ENCODE measurements at places on chromosomes 3 and 15. TPM values are rescaled to one million over a fixed set of nuclear protein-coding genes. Genes with fewer than 3 reads are reported as not detected.

DNA sequence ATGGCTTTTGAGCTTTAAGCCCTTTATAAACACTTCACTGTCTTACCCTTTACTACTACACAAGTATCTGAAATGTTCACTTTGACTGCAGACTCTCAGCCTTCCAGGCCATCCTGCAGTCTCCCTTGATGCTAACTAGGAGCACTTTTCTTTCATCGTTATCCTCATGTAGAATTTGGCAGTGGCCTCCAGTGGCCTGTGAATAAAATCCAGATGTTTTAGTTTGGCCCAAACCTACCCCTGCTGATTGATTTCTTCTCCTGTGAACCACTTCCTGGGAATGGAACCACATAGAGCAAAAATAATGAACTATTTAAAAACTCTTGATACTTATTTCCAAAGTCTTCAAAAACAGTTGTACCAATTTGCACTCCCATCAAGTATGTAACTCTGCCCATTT lies 271.9 kb downstream of the FEZF2 start:
- no peak for DNase-seq

RETNLB gene
- not detected for polyA plus RNA-seq

DNA sequence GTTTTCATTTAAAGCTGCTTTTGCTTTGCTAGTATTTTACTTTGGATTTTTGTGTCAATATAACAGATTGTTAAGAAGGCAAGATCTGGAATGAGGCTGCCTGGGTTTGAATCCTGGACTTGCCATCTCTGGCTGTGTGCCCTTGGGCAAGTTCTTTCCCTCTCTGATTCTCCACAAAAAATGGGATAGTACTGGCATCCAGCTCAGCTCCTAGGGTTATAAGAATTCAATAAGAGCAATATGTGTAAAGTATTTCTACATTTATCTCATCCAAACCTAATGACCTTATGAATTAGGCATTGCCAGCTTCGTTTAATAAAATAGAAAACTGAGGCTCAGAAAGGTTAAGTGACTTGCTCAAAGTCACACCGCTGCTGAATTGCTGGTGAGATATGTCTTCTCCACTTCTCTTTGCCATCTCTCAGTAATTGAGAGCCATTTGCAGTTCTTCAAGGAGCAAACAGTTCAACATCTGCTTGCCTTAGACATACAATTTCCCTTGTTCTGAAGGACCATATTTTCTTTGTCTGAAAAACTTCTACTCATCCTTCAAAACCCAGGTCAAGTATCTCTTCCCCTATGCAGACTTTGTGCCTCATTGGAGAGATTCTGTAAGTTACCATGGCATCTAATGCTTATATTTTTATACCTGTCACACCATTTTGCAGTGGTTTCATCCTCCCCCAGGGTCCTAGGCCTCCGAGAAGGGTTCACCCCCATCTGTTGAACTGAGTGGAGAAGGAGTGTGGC lies 80.8 kb upstream of the TLE3 start:
- DNase-seq, result no peak

DNA sequence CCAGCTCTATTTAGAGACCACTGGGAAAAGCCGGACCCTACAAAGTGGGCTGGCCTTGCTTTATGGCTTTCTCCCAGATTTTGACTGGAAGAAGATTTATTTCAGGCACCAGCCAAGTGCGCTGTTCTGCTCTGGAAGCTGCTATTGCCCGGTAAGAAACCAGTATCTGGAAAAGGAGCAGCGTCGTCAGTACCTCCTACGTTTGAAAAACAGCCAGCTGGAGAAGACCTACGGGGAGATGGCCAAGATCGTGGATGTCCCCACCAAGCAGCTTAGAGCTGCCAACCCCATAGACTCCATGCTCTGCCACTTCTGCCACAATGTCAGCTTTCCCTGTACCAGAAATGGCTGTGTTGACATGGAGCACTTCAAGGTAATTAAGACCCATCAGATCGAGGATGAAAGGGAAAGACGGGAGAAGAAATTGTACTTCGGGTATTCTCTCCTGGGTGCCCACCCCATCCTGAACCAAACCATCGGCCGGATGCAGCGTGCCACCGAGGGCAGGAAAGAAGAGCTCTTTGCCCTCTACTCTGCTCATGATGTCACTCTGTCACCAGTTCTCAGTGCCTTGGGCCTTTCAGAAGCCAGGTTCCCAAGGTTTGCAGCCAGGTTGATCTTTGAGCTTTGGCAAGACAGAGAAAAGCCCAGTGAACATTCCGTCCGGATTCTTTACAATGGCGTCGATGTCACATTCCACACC lies 60.9 kb downstream of the PXYLP1 start:
- DNase-seq, result no peak

ROPN1 gene
- polyA plus RNA-seq, result not detected

- no peak for DNase-seq
Measured at GRCh38 chr3:119690043-119690656, 12.7 kb upstream of the CFAP91 start.

DNA sequence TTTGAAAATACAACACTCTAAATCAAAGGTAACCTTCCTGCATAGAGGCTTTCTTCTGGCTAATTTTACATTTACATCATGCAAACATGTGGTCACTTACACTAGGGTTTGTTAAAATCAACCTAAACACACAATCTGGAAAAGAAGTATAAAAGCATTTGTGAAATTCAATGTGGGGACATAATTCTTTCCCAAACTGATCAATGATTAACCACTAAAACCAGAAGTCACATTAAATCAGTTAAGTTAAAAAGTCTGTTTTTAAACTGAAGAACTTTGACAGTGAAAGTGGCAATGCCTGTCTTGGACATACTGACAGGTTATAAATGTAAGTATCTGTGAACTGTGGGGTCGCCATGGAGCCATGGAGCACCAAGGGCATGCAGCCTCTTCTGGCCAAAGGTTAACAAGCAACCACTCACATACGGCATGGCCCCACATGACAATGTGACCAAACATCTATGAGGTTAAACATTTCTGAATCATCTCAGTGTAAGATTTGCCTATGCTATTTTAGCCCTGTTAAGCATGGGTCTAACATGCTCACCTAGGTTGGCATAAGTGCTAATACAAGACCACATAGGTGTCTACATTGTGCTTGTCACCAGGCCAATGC lies 278.2 kb downstream of the CTNNB1 start:
- no peak for DNase-seq

- no peak for DNase-seq
Measured at GRCh38 chr3:167203062-167203461, 177.0 kb downstream of the ZBBX start.

- no peak for DNase-seq
Measured at GRCh38 chr15:90294601-90295269, 29.3 kb downstream of the NGRN start.

UROC1 gene
- not detected for polyA plus RNA-seq

DNA sequence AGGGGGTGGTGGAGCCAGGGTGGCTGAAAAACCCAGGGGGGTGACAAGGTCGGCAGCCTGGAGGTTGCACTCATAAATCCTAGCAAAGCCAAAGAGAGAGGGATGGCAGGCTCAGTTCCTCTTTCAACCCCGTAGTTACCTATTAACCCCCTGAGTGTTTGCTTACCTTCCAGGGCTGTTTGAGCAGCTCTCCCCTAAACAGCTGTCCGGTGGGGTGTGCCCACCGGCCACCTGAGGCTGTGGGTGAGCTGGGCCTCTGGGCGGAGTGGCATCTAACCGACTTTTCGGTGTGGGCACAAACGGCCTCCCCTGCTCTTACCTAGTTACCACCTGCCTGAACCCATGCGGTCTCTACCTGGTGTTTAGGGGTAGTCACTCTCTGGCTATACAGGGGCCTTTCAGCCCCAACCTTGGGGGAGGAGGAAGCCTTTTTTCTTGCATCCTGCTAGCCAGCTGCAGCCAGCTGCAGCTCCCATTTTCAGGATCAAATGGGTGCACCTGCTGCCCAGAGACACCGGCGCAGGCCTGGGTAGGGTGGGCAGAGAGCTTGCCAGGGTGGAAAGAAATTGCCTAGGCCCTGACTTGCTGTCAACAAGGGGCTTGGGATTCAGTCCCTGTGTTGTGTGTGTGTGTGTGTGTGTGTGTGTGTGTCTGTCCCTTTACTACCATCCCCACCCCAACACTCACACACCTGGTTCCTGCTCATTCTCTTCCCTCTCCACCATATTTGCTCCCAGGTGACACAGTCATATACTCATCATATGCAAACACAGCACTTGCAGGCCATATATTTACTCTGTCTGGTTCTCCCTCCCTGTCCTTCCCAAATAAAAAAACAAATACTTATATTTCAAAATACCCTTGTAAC lies 3.7 kb downstream of the DLL4 start:
- no peak for DNase-seq

DNA sequence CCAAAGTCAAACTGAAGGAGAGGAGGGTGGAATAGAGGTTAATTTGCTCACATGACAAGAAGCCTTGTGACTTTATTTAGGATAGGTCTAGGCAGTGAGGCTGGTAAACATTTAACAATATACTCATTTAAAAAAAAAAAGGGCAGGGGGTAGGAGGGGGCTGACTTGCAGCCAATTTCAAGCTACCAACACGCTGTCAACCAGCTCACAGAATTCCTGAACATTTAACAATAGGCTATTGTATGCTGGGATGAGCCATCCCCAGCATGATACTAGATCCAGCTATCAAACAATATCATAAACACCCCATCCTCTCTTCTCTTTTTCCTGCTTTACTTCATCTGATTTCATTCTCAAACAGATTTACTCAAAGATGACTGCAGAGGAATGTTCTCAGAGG lies 1096.3 kb upstream of the CFAP20DC start:
- no peak for DNase-seq

GRCh38 chr15:69414701-69415167 lies 585 bp downstream of the KIF23 start:
- peak; percentile 38 for DNase-seq

- no peak for DNase-seq
Measured at GRCh38 chr3:156478891-156479290, 76.0 kb downstream of the SSR3 start.

DNA sequence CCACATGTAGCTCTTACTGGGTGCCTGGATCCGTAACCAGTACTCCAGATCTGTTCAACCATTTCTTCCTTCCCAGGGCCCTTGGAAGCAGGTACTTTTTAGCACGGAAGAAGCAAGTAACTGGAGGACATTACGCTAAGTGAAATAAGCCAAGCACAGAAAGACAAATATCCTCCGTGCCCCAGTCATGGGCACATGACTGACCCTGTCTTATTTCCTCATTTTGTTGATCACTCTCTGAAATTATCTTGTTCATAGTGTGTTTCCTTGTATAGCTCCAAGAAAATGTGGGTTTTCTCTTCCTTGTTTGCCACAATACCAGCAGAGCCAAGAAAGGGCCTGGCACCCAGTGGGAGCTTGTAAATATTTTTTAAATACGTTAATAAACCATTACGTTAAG lies 32.2 kb upstream of the MTMR14 start:
- DNase-seq, result no peak

DNA sequence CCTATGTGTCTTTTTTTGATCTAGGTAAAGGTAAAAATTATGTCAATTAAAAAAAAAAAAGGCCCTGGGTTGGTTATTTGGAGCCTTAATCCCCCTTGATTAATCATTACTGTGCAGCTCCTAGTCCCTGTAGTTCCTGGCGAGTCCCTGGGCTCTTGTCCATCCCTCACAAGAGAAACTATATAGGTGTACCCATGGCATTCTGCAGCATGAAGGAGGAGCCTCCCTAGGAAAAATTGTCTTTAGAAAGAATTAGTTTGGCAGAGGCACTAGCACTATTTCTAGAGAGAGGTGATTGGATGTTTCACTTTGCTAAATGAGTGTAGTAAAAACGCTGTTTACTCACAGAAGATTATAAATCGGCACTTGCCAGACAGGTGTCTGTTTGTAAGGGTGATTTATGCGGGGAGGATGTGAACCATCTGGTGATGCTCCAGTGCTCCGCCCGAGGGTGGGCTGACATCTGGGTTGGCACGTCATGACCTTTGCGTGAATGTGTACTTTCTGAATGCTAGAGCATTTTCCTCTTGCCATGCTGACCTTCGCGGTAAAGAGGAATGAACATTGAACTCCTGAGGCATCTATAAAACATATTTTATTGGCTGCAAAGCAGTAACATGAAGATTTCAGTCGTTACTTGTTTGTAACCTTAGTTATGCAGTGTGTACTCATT lies 12.6 kb downstream of the PLCL2 start:
- no peak for DNase-seq

RLBP1 gene
- not detected for polyA plus RNA-seq

- DNase-seq, result no peak
Measured at GRCh38 chr3:30475809-30476178, 130.6 kb upstream of the TGFBR2 start.

DNA sequence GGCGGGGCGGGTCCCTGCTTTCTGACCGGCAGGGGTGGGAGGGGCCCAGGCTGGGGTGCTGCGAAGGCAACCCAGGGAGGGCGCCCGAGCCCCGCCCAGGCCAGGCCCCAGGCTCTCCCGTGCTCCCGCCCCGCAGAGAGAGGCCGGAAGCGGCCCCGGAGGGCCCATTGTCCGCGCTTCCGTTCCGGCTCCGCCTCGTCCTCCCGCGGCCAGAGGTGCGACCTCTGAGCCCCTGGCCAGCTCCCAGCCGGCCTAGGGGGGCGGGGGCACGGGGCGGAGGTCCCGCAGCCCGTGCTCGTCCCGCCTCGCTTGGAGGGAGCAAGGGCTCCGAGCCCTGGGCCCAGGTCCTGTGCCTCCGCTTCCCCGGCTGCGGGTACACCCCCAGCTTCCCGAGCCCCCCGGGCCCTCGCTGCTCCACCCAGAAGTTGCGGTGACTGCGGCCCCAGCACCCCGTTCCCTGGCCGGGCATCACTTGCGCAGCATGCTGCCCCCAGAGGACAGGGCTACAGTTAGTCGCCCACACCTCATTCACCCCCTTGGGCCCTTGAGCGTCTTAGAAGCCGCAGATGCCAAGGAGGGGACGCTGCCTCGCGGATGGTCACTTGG lies 20.4 kb upstream of the PLXND1 start:
- peak; percentile 87 for DNase-seq

GRCh38 chr3:122825460-122825859 lies 30.6 kb downstream of the SLC49A4 start:
- DNase-seq, result no peak

DNA sequence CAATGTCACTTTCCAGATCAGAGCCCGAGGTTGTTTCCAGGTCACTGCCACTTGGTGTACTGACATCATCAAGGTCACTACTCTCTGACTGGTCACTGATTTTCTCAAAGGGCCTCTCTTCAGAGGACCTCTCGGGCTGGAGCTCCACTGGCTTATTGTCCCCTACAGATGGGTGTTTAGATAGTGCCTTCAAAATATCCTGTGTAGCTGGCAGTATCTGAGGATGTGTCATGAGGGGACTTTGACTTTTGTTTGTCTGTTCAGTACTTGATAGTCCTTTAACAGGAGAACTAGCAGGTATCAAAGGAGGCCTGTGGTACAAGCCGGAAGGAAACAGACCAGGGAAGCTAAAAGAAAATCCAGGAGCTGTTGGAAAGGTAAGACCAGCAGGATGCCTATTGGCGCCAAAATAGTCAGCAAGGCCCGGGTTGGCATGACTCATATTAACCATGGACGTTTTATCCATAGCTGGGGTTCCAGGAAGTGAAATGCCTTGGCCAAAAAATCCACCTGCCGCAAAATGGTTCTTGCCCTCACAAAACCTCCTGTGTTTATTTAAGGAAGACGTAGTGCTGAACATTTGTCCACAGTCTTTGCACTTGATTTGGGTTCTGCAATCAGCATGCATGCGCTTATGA lies 547.3 kb downstream of the MECOM start:
- DNase-seq, result no peak

SLC6A11 gene
- polyA plus RNA-seq, result 0.05 TPM

Data from ovary (tissue), 10 donors.